NCI-H69 (cell line): ENCODE measurements at places on chromosomes 13 and 19.
A peak's percentile ranks its signal among the peaks of the same experiment; 100 is the strongest.

GRCh38 chr13:71261256-71261655 lies 605.7 kb downstream of the DACH1 start:
- DNase-seq, result no peak

DNA sequence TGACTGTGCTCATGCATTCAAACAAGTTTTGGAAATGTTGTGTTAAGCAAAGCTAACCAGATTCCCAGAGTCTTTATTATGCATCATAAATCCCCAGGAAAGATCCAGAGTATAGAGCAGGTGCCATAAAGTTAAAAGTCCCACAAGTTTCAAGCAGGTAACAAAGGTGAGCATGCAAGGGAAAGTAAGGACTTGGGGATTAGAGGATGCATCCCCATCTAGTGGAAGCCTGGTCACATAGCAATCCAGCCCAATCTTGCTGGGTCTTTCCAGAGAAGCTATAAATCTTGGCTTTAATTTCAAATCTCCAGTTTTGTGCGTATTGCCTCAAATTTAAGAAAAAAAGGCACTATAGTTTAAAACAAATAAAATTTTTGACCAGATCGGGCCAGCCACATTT lies 72.7 kb downstream of the ZNF254 start:
- peak; percentile 28 for DNase-seq

DNA sequence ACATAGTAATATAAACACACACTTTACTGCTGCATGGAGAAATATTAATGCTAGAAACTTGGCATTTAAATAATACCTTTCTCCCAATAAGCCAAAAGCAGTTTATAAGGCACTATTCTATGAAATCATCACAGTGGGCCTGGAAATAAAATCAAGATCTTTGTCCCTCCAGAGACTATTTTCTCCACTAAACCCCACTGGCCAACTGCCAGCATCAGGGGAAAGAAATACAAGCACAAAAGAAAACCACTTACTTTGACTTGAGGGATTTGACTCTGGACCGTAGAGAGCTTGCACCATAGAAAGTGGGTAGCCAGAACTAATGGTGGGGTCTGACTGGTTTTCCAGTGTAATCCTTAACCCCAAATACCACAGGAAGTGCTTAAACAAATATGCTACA lies 71.9 kb downstream of the DCLK1 start:
- peak; percentile 33 for DNase-seq

- DNase-seq, result no peak
Measured at GRCh38 chr13:53269634-53270033, 241.0 kb downstream of the OLFM4 start.

DNA sequence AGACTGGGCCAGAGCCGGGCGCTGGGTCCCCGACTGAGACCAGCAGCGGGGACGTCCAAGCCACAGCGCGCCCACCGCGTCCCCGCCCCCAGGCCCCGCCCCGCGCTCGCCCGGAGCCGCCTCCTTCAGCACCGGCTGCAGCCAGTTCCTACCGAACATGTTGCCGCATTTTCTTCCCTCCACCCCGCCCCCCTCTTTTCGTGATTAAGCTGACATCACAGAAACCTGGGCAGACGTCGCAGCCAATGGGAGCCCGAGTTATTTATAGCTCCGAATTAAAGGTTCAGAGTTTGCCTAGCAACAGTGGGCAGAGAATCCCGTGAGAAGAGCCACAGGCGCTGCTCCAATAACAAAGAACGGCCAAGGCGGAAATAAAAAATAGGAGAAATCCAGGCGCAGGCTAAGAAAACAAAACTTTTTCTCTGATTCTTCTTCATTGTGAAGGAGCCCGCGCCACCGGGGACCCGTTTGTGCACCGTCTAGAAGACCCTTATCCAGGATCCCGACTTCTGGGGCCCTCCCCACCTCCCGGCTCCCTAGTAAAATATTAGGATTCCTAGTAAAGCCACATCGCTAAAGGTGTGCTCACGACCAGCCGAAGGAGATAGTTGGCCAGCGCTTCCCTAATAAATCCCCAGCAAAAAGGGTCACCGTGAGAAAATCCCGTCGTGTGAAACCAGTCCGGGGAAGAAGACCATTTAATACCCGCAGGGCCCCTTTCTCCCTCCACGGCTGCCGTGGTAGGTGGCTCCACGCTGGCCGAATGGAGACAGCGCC lies 61.7 kb downstream of the SERP2 start:
- DNase-seq, result peak; percentile 98

GRCh38 chr19:7965259-7965841 lies 21.9 kb upstream of the TIMM44 start:
- no peak for DNase-seq

DNA sequence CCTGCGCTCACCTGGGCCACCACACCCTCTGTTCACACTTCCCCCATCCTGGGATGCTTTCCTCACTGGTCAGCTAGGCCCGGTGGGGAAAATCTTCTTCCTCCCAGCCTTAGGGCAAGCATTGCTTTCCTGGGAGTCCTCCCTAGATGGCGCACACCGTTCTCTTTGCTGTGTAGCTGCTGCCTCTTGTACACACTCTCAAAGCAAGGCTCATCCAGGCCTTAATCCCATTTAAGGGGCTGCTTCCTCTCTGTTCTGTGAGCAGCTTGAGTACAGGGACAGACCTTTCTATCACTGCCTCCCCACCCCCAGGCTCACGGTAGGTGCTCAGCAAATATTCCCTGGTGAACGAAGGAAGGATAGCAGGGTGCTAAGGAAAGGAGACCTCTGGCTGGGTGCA lies 11.1 kb downstream of the SLC7A10 start:
- DNase-seq, result peak; percentile 60

- no peak for DNase-seq
Measured at GRCh38 chr13:66780814-66781213, 449.3 kb downstream of the PCDH9 start.

DNA sequence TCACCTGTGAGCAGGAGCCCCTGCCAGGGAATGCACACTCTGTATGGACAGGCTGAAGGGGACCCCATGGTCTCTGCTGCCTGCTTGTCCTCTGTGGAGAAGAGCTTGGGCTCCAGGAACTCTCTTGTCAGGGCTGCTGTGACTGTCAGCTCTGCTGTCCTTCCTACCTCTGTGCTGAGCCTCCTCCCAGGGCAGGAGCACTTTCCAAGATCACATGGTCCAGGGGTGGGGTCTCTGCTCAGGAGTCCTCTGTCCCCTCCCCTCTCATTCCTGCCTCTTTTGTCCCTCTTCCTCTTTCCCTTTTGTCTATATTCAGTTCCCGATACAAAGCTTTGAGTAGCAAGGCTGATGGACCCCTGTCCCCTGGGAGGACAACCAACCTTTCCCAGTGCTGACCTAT lies at the start of gene CEACAM7:
Gene CEACAM7 (minus strand): TSS at position 173 of the 400 bp plus-strand sequence. CDS start 105 bp downstream, at position 68.
- DNase-seq, result peak; percentile 16

DNA sequence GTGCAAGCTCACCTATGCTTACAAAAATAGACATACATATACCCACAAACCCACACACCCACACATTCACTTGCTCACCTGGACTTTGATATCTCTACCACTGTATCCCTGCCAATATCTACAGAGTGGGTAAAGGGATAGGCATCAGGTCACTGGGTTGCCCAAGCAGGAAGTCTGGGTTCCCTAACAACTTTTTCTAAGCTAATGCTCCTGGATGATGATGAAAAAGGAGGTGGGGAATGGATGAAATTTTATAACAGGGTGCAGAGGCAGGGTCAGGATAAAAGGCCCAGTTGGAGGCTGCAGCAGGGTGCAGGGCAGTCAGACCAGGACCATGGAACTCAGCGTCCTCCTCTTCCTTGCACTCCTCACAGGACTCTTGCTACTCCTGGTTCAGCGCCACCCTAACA lies at the start of gene CYP2B6:
Gene CYP2B6 (plus strand): TSS at position 311 of the 410 bp plus-strand sequence. CDS start 24 bp downstream, at position 335.
- DNase-seq, result no peak

- peak; percentile 61 for DNase-seq
Measured at GRCh38 chr19:21699197-21699596, 68.2 kb downstream of the ZNF100 start.

GRCh38 chr13:76944456-76944855 lies 3.9 kb upstream of the ACOD1 start:
- no peak for DNase-seq

- DNase-seq, result no peak
Measured at GRCh38 chr13:82719987-82720386, 1162.3 kb downstream of the SLITRK1 start.

GRCh38 chr13:79353693-79354092 lies 52.4 kb downstream of the RBM26 start:
- no peak for DNase-seq

GRCh38 chr19:54521860-54522513 lies 19.4 kb downstream of the LAIR2 start:
- DNase-seq, result no peak

DNA sequence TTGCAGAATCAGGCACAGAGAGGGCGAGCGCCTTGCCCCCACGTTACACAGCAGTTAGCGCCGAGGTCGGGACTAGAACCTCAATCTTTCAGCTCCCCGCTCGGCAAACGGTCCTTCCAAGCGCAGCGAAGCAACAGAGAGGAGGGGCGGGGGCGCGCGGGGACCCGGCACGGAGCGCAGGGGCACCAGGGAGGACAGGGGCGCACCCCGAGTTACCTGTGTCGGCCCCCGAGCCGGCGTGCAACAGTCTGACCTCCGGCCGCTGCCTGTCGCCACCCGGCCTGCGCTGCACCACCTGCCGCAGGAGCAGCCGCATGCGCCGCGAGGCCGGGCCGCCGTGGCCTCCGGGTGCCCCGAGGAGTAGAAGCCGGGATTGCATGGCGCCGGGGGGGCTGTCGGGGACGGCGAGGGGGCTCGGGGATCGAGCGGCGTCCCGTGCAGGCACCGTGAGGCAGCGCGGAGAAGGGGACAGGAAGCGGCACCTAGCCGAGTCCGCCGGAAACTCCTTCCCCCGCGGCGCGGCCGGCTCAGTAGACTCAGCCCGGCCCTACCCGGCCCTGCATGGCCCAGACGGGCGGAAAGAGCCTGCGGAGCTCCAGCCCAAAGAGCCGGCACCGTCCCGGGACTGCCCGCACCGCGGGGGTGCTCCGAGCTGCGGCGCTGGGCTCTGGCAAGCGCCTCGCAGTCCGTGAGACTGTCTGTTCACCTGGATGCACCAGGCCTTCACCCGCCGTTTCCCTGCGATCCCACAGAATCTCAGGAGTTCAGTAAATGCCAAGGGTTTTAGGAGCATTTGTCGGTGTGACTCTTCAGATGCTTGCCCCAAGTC lies at the start of gene VWA8:
Gene VWA8 (minus strand): TSS at position 473 of the 829 bp plus-strand sequence. CDS start 94 bp downstream, at position 379.
- DNase-seq, result peak; percentile 82

- DNase-seq, result no peak
Measured at GRCh38 chr19:14318873-14319272, 62.4 kb upstream of the ADGRE5 start.

DNA sequence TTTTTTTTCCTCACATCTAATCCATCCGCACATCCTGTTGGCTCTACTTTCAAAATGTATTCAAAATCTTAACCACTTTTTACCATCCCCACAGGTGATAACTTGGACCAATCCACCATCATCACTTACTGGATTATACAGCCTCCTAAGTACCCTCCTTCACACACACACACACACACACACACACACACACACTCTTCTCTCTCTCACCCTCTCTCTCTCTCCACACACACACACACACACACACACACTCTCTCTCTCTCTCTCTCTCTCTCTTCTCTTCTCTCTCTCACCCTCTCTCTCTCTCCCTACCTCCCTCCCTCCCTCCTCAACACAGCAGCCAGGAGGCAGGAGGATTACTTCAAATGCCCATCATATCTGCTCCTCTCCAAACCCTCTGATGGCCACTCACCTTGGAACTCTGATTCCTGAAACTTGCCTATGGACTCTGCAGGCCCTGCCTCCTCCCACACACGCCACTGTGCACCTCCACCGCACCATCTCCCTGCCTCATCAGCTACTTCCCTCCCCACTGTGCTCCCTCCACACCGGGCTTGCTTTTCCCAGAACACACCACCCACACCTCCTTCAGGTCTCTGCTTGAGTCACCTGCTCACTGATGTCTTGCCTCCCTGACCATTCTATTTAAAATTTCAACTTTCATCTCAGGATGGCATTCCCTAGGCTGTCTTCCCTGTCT lies 39.7 kb downstream of the RCBTB2 start:
- DNase-seq, result no peak

GRCh38 chr19:3262362-3262761 lies 37.9 kb downstream of the CELF5 start:
- DNase-seq, result no peak

- no peak for DNase-seq
Measured at GRCh38 chr19:6014551-6015135, 36.7 kb upstream of the RANBP3 start.

DNA sequence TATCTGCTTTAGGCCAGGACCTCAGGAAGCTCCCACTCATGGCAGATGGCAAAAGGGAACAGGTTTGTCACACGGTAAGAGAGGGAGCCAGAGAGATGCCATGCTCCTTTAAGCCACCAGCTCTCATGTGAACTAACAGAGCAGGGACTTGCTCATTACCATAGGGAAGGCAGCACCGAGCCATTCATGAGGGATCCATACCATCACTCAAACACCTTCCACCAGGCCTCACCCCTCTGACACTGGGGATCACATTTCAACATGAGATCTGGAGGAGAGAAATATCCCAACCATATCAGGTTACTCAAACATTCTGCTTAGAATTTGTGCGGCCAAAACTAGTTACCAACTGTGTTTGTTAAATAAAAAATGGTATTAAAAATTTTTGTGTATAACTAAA lies 427.0 kb downstream of the UQCRFS1 start:
- no peak for DNase-seq

GRCh38 chr19:35170359-35171061 lies 16.0 kb downstream of the FXYD5 start:
- no peak for DNase-seq

GRCh38 chr13:77207943-77208342 lies 119.0 kb downstream of the MYCBP2 start:
- DNase-seq, result no peak

DNA sequence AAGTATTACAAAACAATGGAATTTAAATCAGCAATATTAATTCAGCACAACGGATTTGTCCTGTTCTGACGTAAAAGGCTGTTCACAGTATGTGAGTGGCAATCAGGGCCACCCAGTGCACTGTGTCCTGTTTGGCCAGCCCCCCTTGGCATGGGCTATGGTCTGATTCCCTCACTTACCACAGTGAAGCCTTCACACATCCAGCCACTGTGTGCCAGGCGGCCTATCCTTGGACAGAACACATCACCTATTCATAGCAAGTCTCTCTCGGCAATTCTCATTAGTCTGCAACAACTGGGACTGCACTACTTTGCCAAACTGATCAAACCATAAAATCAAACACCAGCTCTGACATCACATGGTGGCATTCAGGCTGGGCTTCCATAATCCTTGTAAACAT lies 221.5 kb upstream of the TSHZ3 start:
- no peak for DNase-seq

GRCh38 chr13:49980266-49980665 lies 16.6 kb upstream of the TRIM13 start:
- no peak for DNase-seq

- peak; percentile 53 for DNase-seq
Measured at GRCh38 chr13:54934121-54934520, 1905.5 kb downstream of the OLFM4 start.

DNA sequence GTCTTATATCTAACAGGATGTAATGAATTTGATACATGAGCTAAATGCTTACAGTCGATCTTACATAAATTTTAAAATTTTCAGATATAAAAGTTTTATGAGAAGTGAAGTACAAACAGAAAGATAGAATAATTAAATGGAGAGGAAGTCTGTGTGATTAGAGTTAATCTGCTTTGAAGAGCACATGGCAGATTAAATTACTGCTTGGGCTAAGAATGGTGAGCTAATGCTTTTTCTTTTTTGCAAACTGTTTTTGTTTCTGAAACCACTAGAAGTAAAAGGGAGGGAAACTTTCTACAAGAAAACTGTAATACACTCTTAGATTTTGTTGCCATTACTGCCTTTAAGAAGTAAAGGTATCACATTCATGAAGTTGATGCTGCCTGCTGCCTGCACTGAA lies 96.3 kb upstream of the SPRY2 start:
- no peak for DNase-seq

GRCh38 chr13:39144941-39145533 lies 106.8 kb downstream of the NHLRC3 start:
- DNase-seq, result peak; percentile 50
